ENCODE measurements at places on chromosomes 1 and 21. TPM values are rescaled to one million over a fixed set of nuclear protein-coding genes. Genes with fewer than 3 reads are reported as not detected.

DNA sequence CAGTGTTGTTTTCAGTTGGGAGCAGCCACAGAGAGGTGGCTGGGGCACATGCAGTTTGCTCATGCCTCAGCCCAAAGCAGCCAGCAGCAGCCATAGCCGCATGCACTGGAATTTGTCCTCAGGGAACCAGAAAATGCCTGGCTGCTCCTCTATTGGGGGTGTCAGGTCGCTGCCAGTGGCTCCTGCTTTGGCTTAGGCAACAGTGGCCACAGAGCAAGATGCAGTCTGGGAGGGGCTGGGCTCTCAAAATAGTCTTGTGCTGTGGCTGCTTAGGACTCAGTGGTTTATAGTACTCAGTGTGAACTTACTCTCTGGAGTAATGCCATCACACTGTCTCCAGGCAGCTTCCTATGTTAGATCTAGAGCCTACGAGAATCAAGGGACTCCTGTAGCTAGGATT lies 25.0 kb downstream of the CD55 start:
- no peak for DNase-seq
- no peaks in the 10 kb centered on the region for H3K36me3 ChIP-seq
- H3K4me1 ChIP-seq, result no peaks in the 10 kb centered on the region
- H3K27ac ChIP-seq, result no peak overlapping the region
- no peaks in the 10 kb centered on the region for H3K27me3 ChIP-seq

DNA sequence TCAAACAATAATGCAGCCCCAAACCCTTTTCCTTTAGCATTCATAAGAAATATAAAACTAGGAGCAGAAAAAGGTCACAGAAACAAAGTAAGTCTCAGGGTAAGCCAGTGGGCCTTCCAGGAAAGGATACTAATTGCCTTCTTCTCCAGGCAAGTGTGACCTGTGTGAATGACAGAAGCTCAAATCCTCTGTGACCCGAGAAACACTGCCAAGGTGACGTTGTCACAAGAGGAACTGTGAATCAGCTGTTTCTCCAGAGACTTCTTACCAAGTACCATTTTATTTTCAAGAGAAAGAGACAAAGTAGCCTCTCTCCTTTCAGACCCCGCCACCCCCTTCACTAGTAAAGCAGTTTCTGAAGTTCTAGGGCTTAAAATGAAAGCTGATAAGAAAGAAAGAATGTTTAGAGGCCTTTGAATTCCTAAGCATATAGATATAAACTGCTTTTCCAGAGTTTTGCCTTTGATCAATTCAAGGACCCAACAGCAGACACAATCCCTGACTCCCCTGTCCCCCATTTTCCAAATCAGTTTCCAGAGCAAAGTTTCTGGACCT lies 155.6 kb downstream of the NUF2 start:
- H3K27me3 ChIP-seq, result no peaks in the 10 kb centered on the region
- no peak overlapping the region for H3K4me3 ChIP-seq
- no peak for DNase-seq
- no peak overlapping the region for H3K27ac ChIP-seq
- no peaks in the 10 kb centered on the region for H3K36me3 ChIP-seq

DNA sequence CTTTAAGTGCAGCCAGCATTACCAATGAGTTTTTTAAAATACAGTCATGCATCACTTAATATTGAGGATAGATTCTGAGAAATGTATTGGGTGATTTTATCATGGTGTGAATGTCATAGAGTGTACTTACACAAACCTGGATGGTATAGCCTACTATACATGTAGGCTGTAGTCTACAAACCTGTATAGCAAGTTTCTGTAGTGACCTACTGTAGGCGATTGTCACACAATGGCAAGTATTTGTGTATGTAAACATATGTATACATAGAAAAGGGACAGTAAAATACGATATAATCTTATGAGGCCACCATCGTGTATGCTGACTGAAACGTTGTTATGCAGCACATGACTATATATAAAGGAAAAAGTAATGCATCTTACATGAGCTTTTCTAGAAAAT lies 48.2 kb downstream of the RPE65 start:
- H3K27ac ChIP-seq, result no peak overlapping the region
- H3K4me1 ChIP-seq, result no peaks in the 10 kb centered on the region
- H3K27me3 ChIP-seq, result no peaks in the 10 kb centered on the region
- DNase-seq, result no peak
- H3K4me3 ChIP-seq, result no peak overlapping the region

WNT3A gene
- not detected for total RNA-seq

RPE65 gene
- not detected for total RNA-seq

DNA sequence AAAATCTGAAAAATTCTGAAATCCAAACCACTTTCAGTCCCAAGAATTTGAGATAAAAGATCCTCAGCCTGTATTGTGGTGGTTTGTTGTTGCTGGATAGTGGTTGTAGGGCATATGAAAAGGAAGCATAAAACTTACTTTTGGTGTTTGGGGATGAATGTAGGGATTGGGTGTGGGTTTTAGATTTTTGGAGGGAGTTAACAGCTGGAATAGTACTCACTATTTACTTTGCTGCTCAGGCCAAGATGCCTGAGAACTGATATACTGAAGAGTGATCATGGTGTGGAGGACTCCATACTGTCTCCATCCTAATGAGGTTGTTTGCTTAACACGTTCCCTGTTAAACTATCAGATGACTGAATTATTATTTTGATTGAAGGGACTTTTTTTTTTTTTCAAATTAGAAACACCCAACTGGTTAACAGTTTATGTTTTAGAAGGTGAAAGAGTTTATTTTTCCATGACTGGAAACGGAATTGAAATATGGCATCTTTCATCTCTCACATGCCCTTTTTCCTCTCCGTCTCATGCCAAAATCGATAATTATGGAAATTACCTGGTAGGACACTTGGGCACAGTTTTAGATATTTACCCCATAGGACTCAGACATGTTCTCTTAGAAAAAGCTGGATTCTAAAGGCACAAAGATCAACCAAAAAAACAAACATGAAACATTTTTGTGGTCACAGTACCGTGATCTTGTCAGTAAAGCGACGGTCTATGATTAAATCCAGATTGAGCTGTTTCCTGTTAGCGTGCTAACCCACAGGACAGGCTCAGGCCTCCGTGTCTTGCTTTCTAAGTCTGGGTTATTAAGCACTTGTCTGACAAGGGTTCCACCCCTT lies 37.3 kb downstream of the RGL1 start:
- no peaks in the 10 kb centered on the region for H3K36me3 ChIP-seq
- H3K27me3 ChIP-seq, result no peaks in the 10 kb centered on the region
- H3K27ac ChIP-seq, result peak overlapping the region; percentile 71
- H3K4me3 ChIP-seq, result no peak overlapping the region
- H3K4me1 ChIP-seq, result no peaks in the 10 kb centered on the region

IGSF3 gene
- total RNA-seq, result 3.8 TPM

DNA sequence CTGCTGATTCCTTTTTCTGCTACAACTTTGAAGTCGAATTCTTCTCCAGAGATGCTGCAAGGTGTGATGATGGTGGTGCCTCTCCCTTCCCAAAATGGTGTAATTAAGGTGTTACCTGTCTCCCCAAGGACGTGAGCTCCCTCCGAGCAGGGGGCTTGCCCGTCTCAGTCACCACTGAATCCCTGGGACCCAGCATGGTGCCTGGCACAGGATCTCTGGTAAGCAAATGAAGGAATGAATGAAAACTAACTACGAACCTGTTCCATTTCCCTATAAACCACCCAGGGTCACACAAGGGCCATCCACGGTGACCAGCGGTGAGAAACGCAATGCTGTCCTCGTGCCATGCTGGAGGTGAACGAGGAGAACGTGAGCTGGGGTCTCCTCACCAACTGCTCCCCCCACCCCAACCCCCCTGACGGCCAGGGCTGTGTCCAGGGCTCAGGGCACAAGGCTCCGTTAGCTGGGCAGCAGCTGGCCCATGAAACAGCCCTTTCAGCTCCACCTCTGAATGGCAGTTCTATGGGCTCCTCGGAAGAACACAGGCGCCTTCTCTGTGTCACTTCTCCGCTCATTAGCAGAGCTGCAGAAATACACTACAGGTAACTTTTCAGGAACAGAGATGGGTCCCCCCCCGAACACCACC lies 2.2 kb upstream of the MATN1 start:
- H3K4me1 ChIP-seq, result no peaks in the 10 kb centered on the region
- DNase-seq, result no peak
- no peak overlapping the region for H3K27ac ChIP-seq
- no peak overlapping the region for H3K4me3 ChIP-seq
- H3K27me3 ChIP-seq, result no peaks in the 10 kb centered on the region

KRTAP19-3 gene
- not detected for total RNA-seq

SYNC gene
- total RNA-seq, result 61.0 TPM

ILDR2 gene
- not detected for total RNA-seq

GRCh38 chr1:37741130-37741529 lies 23.8 kb downstream of the EPHA10 start:
- DNase-seq, result no peak
- H3K27ac ChIP-seq, result no peak overlapping the region
- H3K4me1 ChIP-seq, result no peaks in the 10 kb centered on the region
- H3K4me3 ChIP-seq, result no peak overlapping the region
- no peaks in the 10 kb centered on the region for H3K36me3 ChIP-seq

DNA sequence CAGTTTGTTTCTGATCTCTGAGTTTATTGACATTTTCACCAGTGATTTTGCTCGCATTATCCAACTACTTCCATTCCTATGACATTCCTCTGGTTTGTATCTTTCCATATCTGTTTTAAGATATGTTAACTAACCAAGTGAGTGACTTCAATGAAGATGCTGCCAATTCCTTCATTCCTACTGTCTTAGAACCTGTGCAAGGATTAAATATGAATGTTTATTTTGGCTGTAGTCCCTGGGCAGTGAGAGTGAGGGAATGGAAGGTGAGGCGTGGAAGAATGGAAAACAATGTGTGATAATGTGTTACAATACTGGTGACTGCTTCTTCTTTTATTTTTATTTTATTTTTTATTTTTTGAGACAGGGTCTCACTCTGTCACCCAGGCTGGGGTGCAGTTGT lies 183.0 kb downstream of the SDCCAG8 start:
- H3K27me3 ChIP-seq, result no peaks in the 10 kb centered on the region
- H3K27ac ChIP-seq, result no peak overlapping the region
- H3K36me3 ChIP-seq, result no peaks in the 10 kb centered on the region
- H3K4me1 ChIP-seq, result no peaks in the 10 kb centered on the region
- no peak for DNase-seq

SRP9 gene
- total RNA-seq, result 169 TPM

GRCh38 chr1:169295425-169295824 lies 72.2 kb downstream of the NME7 start:
- H3K36me3 ChIP-seq, result no peaks in the 10 kb centered on the region
- H3K4me3 ChIP-seq, result no peak overlapping the region
- no peak overlapping the region for H3K27ac ChIP-seq
- H3K27me3 ChIP-seq, result no peaks in the 10 kb centered on the region
- no peaks in the 10 kb centered on the region for H3K4me1 ChIP-seq
- no peak for DNase-seq

- H3K36me3 ChIP-seq, result no peaks in the 10 kb centered on the region
- no peak overlapping the region for H3K4me3 ChIP-seq
- H3K4me1 ChIP-seq, result no peaks in the 10 kb centered on the region
- H3K27me3 ChIP-seq, result no peaks in the 10 kb centered on the region
These were observed 3.3 kb downstream of the TMEM53 start for GRCh38 chr1:44670751-44671640.

DNA sequence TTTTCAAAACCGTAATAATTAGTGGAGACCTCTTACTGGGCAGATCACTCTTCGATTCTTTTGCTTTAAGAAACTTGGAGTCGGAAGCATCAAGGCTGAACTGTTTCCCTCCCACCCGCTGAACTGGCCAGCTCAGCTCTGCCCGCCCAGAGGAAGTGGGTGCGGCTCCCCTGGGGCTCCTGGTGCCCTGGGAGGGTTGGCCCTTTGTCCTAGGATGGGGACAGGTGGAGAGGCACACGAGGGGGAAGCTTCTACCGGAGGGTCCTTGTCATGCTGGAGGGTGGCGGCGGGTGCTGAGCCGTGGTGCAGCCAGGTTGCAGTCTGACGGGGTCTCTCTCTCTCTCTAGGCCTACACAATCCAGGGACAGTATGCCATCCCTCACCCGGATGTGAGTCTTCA lies 64.3 kb upstream of the COL6A1 start:
- no peaks in the 10 kb centered on the region for H3K4me1 ChIP-seq
- no peak overlapping the region for H3K4me3 ChIP-seq
- no peak overlapping the region for H3K27ac ChIP-seq
- no peaks in the 10 kb centered on the region for H3K36me3 ChIP-seq

GLMP gene
- total RNA-seq, result 28.8 TPM

- H3K27me3 ChIP-seq, result peaks cover 5% of the 10 kb centered on the region
- no peak overlapping the region for H3K4me3 ChIP-seq
- peak; percentile 22 for DNase-seq
- no peaks in the 10 kb centered on the region for H3K36me3 ChIP-seq
- no peaks in the 10 kb centered on the region for H3K4me1 ChIP-seq
These were observed 58.0 kb downstream of the NKAIN1 start for GRCh38 chr1:31181515-31182343.

DNA sequence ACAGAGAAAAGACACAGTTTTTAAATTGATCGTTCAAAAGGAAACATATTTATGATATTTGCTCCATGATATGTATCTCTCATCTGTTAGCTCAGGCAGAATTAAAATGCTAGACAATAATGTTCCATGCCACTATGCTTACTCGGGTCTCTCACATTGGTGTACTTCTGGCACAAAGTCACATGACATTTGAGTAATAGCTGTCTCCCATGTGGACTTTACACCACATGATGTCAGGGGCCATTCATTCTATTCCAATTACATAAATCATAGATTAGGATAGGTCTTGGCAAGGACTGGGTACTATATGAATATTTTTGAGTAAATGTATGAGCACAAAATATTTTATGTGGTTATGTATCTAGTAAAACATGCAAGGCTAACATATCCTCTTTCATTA lies 648.4 kb downstream of the PLA2G4A start:
- H3K27me3 ChIP-seq, result no peaks in the 10 kb centered on the region
- H3K4me3 ChIP-seq, result no peak overlapping the region
- no peak for DNase-seq

DNA sequence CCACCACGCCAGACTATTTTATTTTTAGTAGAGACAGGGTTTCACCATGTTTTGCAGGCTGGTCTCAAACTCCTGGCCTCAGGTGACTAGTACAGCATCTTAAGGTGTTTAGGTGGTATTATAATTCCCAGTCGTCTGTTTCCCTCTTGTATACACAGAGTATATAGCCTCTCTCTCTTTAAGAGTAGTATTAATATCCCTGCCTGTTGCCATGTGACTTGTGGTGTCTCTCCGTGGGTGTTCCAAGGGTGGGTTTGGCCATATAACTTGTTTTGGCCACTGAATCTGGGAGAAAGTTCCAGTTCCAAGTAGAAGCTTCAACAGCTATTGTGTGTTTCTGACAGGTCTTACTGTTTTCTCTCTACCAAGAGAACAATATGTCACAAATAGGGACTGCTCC lies 29.6 kb downstream of the EPS15 start:
- H3K27me3 ChIP-seq, result no peaks in the 10 kb centered on the region
- H3K27ac ChIP-seq, result no peak overlapping the region
- H3K4me3 ChIP-seq, result no peak overlapping the region
- no peaks in the 10 kb centered on the region for H3K4me1 ChIP-seq
- H3K36me3 ChIP-seq, result no peaks in the 10 kb centered on the region
- DNase-seq, result no peak

Measured in uterus (tissue), 4 donors.